ENCODE measurements at places on chromosomes 12 and 14.

- DNase-seq = no peak
Measured at GRCh38 chr12:94284046-94284445, 135.7 kb downstream of the PLXNC1 start.

DNA sequence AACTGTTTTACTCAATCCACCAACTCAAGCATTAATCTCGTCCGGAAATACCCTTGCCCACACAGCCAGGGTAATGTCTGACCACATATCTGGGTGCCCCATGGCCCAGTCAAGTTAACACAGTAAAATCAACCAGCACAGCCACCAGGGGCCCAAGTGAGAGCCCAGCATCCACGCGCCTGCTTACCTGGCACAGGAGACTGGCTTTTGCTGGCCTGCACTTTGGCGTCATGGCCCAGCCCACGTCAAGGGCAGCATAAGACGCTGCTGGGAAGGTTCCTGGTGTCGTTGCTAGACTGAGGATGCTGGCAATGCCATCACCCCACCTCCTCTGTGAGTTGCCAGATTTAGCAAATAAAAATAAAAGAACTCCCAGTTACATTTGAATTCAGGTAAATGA lies 53.6 kb upstream of the BCL11B start:
- DNase-seq = no peak

- no peak for DNase-seq
Measured at GRCh38 chr12:63919756-63920155, 75.3 kb downstream of the SRGAP1 start.

- no peak for DNase-seq
Measured at GRCh38 chr12:109736552-109737108, 23.0 kb downstream of the FAM222A start.

GRCh38 chr12:104631867-104632266 lies 175.1 kb downstream of the CHST11 start:
- no peak for DNase-seq

GRCh38 chr14:45359746-45360145 lies 106.7 kb upstream of the MIS18BP1 start:
- DNase-seq = no peak

DNA sequence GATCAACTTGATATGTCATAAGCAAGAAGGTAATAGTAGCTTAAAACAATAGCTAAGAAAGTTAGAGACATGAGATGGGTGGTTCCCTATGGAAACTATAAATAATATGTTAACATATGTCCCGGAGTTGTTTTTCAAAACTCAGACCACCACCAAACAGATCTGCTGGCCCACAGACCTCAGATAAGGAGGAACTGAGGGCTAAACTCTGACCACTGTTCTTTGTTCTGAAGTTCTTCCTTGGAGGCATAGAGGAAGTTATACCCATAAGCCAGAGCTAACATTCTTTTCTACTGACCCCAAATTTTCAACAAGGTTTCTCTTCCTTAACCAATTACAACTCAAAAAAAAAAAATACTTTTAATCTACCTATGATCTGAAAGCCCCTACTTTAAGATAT lies 156.1 kb upstream of the FSCB start:
- DNase-seq = no peak

- DNase-seq = peak; percentile 29
Measured at GRCh38 chr12:121792607-121793439, 665 bp downstream of the RHOF start.

- no peak for DNase-seq
Measured at GRCh38 chr12:127178463-127178862, 1088.5 kb upstream of the TMEM132C start.

- DNase-seq = no peak
Measured at GRCh38 chr12:68743356-68743755, 2.6 kb upstream of the SLC35E3 start.

GRCh38 chr14:83300476-83301064 lies 1766.9 kb upstream of the SEL1L start:
- no peak for DNase-seq

DNA sequence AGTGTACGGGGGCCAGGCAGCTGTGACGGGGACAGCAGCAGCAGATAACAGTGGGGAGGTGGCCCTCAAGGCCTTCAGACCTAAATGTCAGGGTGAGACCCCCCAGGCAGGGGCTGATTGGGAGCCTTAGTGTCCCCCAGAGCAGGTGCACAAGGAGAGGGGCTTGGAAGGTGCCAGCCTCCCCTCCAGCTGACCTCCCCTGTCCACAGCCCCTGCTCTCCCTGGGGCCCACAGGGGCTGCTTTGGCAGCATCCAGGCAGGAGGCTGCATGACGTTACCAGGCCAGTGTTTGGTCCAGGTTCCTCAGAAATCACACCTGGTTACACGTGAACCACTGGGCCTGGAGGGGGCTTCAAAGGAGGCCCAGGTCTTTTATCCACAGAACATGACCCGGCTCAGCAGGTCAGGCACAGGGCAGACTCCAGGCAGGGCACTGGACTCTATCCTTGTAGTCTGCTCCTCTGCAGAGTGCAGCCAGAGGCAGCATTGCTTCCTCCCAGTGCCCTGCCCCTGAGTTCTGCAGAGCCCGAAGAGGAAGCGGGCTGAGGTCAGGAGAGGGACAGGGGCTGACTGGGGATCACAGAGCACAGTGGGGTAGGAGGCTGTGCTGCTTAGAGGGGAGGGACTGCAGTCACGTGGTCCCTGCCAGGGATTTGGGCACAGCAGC lies 2.6 kb upstream of the TRMT61A start:
- DNase-seq = no peak

DNA sequence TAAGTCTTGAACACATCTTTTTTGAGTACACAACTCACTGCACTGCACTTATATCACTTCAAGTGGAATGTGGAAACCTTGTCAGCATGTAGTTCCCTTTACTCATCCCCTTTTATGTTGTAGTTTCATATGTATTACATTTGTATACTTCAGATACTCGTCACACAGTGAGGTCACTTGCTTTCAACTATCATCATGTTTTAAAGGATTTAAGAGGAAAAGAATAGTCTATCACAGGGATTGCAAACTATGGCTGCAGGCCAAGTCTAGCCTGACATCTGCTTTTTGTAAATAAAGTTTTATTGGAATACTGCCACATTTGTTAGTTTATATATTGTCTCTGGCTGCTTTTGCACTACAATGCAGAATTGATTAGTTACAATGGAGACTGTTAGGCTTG lies 24.3 kb downstream of the CNOT2 start:
- no peak for DNase-seq

GRCh38 chr12:63302941-63303536 lies 152.0 kb upstream of the AVPR1A start:
- DNase-seq = no peak

DNA sequence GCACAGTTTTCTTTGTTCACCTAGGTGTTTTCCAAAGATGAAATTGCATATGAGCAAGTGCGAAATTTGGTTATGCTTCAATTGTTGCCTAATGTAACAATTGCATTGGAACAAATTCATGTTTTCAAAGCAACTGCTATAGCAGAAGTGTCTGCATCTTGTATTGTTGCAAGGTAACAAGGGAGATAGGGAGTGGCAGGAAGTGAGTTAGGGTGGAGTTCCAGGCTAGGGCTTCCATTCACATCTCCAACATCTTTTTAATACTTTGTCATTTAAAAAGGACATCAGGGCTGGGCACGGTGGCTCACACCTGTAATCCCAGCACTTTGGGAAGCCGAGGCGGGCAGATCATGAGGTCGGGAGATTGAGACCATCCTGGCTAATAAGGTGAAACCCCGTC lies 312.3 kb upstream of the E2F7 start:
- no peak for DNase-seq

DNA sequence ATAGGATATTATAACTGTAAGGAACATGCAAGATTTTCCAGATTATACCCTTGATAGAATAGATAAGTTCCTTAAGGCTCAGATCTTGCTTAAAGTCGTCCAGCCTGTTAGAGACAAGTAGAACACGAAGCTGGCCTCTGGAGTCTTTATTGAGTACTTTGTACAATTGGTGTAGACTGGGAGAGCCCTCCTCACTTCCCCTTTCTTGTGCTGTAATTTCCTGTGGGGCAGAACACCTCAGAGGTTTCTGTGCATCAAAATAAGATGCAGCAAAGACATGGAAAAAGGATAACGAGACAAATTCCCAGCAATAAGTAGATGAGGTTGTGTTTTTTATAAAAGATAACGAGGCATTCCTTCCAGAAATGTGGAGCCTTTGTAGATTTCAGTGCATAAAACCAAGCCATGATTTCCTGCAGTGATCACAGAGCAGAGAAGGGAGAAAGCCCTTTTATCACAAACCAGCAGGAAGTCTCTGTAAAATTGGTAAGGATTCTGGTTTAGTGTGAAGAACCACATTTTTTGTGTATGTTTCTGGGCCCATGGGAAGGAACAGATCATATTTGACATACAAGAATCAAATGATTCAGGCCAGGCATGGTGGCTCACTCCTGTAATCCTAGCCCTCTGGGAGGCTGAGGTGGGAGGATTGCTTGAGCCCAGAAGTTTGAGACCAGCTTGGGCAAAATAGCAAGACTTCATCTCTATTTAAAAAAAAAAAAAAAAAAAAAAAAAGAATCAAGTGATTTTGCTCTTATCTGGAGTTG lies 18.0 kb downstream of the GPRC5A start:
- no peak for DNase-seq

DNA sequence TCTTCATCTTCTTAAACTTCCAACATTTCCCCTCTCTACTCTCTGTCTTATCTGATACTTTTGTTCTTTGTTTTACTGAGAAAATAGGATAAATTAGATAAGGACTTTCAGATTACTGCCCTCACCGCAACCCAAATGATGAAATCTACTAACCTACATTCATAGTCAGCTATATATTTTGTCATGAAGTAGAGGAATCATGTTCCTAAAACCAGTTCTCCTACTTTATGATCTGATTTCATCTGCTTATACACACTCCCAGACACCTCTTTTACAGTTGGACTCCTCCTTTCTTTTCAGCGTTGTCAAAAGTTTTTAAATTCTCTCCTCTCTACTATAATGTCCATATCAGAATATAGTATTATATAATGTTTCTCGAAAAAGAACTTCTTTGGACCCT lies 29.7 kb downstream of the MGAT4C start:
- DNase-seq = no peak

DNA sequence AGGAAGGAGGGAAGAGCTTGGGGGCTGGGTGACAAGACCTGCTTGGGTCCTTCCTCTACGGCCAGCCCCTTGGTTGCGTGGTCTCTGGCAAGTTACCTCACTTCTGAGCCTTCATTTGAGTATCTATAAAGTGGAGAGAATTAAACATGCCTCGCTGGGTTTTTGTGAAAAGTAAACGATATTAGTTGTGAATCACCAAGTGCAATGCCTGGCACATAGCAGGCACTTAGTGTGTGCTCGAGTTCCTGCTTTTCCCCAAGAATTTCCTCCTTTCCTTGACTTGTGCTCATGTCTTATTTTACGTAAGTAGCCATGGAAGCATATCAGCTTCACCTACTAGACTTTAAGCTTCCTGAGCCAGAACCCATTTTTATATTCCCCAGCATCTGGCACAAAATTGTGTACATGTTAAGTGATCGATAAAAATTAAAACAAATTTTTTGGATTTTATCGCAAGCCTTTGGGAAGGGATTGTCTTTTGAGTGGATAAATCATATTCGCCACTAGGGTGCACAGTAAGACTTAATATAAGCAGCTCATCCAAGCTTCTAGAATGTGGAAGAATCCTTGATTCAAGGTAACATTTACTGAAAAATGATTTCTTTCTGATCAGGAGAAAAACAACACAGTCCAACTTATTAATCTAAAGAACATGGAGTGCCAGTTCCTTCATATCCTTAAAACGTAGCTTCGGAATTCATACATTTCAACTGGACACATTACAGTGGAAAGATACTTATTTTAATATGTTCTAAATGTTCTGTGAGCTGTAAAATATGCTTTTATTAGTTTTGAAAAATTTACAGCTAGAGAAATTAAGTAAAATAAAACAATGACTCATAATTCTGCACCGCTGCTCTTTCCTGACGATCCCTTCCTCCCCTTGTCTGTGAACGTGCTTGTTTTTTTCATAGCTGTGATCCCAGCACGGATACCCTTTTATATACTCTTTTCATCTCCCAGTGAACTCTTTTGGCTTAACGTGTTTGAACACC lies 62.0 kb downstream of the SLC25A47 start:
- no peak for DNase-seq

DNA sequence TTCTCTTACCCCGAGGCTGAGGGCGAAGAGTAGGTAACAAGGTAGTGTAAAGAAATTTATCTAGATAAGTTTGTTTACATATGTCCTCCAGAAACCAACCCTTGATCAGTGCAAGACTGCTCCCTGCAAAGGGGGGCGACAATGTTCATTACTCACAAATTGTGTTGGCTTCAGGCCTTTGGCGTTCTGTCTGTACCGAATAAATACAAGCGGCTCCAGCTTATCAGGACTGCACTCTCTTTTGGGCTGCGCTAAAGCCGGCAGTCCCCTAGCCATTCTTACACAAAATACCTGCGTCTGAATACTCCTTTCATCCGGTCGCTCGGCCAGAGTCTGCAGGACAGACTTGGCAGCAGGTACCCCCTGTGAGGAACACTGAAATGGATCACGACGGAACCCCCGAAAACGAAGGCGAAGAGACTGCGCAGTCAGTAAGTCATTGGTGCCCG lies 116.4 kb downstream of the PPHLN1 start:
- DNase-seq = no peak

GRCh38 chr12:106941481-106942156 lies 14.1 kb upstream of the TMEM263 start:
- DNase-seq = no peak

- DNase-seq = no peak
Measured at GRCh38 chr14:32311294-32312009, 17.6 kb upstream of the AKAP6 start.

GRCh38 chr14:43169722-43170121 lies 1337.4 kb downstream of the FSCB start:
- DNase-seq = no peak

- no peak for DNase-seq
Measured at GRCh38 chr14:26896447-26896846, 298.6 kb upstream of the NOVA1 start.

Measured in activated naive CD4-positive, alpha-beta T cell (primary cell).